ENCODE measurements at places on chromosomes 13 and 19.

- DNase-seq, result no peak
Observed at GRCh38 chr13:26965952-26966700, 205.5 kb downstream of the USP12 start.

- DNase-seq, result no peak
Observed at GRCh38 chr19:459724-460511, 915 bp downstream of the SHC2 start.

DNA sequence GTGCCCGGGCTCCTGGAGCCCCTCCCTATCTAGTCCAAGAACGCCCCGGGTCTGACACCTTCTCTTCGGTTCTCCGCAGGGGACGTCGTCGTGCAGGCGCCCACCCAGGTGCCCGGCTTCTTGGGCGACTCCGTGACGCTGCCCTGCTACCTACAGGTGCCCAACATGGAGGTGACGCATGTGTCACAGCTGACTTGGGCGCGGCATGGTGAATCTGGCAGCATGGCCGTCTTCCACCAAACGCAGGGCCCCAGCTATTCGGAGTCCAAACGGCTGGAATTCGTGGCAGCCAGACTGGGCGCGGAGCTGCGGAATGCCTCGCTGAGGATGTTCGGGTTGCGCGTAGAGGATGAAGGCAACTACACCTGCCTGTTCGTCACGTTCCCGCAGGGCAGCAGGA is 3.4 kb downstream of the PVR start:
- DNase-seq, result no peak

- DNase-seq, result no peak
Observed at GRCh38 chr19:33998739-33999345, 173.5 kb upstream of the LSM14A start.

GRCh38 chr19:14096272-14096992 is 5.9 kb upstream of the SAMD1 start:
- no peak for DNase-seq

- peak; percentile 15 for DNase-seq
Observed at GRCh38 chr13:79481685-79482052, 714 bp downstream of the NDFIP2 start.

DNA sequence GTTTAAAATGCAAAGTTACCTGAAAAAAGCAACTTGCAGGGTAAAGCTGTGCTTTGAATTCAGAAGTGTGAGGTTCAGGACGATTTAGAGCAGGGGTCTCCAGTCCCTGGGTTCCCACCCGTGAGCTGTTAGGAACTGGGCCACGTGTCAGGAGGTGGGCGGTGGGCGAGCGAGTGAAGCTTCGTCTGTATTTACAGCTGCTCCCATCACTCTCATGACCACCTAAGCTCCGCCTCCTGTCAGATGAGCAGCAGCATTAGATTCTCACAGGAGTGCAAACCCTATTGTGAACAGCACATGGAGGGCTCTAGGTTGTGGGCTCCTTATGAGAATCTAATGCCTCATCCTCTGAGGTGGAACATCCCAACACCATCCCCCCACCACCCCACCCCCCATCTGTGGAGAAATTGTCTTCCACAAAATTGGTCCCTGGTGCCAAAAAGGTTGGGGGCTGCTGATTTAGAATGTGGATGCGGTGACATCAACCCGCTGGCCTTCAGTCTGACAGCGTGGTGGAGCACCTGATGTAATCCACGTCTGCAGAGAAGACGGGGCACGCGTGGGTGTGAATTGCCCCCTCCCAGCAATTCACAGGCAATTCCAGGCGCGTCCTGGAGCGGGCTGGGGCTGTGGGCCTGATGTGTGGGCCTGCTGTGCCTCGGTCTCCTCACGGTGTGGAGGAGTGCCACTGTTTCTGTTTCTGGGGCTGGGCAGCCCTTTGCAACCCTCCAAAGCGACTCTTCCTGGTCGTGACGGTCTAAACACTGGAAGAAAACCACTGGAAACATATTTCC is 214.0 kb upstream of the SOX1 start:
- no peak for DNase-seq

GRCh38 chr19:35490364-35490763 is at the start of gene KRTDAP:
Gene KRTDAP (minus strand): TSS chr19:35490464. CDS start chr19:35490442, 22 bp downstream.
- DNase-seq, result no peak

GRCh38 chr13:114151565-114152284 is 19.3 kb upstream of the RASA3 start:
- DNase-seq, result peak; percentile 50

DNA sequence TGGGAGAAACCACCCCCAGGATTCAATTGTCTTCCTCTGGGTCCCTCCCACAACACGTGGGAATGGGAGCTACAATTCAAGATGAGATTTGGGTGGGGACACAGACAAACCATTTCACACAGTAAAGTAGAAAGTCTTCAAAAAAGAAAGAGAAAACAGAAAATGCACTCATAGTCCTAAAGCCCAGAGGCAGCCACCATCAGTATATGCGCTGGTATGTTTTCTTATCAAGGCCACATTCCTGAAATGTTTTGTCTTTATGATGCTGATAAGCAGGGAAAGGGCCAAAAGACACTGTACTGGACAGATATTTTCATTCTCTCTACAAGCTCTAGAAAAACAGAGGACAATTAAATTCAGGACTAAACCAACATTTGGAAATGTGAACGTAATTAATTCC is 375.8 kb upstream of the TSHZ3 start:
- DNase-seq, result no peak

Data from activated T-cell treated with anti-CD3 and anti-CD28 coated beads for 1 hour (primary cell).